ENCODE measurements at places on chromosomes 13 and 19.

DNA sequence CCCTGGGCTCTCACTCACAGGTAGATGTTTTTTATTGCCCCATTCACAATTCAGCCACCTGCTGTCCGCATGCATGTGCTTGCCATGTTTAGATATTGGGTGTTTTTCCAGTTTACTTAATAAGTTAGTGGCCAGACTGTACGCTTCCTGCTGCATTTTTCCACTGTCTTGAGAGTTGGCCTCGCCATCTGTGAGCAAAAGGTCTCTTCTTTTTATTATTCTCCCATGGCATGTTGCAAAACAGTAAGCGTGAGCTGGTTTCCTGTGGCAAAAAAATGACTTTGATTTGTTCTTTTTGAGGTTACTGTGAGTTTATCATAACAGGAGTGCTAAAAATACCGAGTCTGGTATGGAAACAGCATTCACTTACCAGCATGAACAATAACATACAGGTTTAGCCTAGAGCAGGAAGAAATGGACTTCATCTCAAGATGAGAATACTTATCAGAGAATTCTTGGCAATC lies 46.0 kb downstream of the SAE1 start:
- H3K4me1 ChIP-seq, result no peaks in the 10 kb centered on the region
- H3K4me3 ChIP-seq, result no peak overlapping the region
- DNase-seq, result no peak
- H3K27ac ChIP-seq, result no peak overlapping the region
- no peaks in the 10 kb centered on the region for H3K27me3 ChIP-seq

DNA sequence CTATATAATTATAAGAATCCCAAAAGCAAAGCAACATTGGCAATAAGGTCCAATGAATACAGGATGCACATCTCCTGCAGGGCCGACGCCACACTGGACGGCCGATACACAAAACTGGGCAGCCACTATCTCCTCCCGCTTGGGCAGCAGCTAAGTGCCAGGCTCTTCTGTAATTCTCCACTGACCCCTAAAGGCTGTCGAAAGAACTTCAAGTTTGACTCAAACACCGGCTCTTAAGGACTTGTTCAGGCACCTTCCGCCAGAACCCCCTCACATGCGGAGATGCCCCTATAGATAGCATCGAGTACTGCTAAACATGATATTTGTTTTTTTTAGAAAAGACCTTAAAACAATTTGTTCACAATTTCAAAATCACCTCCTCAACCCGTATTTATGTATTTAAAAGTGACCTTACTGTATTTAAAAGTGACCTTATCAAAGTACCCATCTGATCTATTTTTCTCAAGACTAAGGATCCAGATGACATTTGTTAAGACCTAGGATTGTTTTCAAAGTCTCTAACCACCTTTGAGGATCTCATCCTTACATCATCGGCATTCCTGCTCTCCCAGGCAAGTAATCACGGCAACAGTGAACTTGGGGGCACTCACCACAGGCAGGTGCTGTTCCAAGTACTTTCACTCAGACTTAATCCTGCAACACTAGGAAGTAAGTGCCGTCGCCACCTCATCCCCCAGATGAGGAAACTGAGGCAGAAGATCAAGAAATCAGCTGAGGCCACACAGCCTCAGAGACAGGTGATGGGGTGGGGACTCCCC lies 77.8 kb downstream of the TUBGCP3 start:
- no peaks in the 10 kb centered on the region for H3K36me3 ChIP-seq
- no peak overlapping the region for H3K27ac ChIP-seq
- DNase-seq, result peak; percentile 14
- H3K4me1 ChIP-seq, result no peaks in the 10 kb centered on the region
- H3K4me3 ChIP-seq, result no peak overlapping the region

- no peak overlapping the region for H3K27ac ChIP-seq
- no peak for DNase-seq
- H3K4me3 ChIP-seq, result no peak overlapping the region
- H3K36me3 ChIP-seq, result peaks cover 9% of the 10 kb centered on the region
Measured at GRCh38 chr19:14694641-14695266, 4.9 kb downstream of the ZNF333 start.

DNA sequence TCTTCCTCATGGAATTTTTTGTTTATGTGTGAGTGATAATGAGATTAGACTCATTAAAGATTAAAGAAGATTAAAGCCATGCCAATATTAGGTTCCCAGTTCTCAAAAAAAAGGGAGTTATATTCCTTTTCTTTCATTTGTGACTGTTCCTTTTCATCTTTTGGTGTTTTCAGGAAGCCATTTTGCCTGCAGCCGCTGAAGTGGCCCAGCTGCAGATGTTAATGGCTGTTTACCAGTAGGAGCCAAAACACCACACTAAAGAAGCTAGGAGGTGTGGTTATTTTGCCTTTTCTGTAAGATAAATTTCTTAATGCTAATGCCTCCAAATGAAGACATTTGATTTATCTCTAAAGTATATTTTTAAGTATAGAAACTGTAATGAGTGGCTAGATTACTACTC lies 36.3 kb downstream of the ITGBL1 start:
- H3K27ac ChIP-seq, result no peak overlapping the region
- no peaks in the 10 kb centered on the region for H3K4me1 ChIP-seq
- no peak for DNase-seq
- no peak overlapping the region for H3K4me3 ChIP-seq
- no peaks in the 10 kb centered on the region for H3K27me3 ChIP-seq
- no peaks in the 10 kb centered on the region for H3K36me3 ChIP-seq

- DNase-seq, result no peak
- H3K36me3 ChIP-seq, result no peaks in the 10 kb centered on the region
- H3K4me3 ChIP-seq, result peak overlapping the region; percentile 39
- H3K27ac ChIP-seq, result peak overlapping the region; percentile 80
Measured at GRCh38 chr19:45450012-45450333, 17.8 kb upstream of the FOSB start.

DNA sequence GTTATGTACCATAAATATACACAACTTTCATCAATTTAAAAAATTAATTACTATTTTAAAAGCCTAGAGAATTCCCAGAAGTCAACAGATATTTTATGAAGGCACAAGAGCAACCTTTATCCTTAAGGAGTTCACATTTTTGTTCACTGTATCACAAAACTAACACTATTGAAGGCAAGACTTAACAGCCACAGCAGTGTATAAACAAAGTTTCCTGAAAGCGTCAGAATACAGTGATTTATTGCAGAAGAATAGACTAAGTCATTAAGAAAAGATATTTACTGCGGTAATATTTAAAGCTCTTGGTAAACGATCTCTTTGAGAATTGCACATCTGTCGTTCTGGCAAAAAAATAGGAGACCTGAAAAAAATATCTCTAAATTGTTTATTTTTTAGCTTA lies 419.3 kb upstream of the NBEA start:
- H3K36me3 ChIP-seq, result no peaks in the 10 kb centered on the region
- DNase-seq, result no peak
- no peaks in the 10 kb centered on the region for H3K27me3 ChIP-seq
- H3K27ac ChIP-seq, result no peak overlapping the region
- no peaks in the 10 kb centered on the region for H3K4me1 ChIP-seq

GRCh38 chr19:19205416-19206410 lies 2.5 kb upstream of the NR2C2AP start:
- no peak overlapping the region for H3K27ac ChIP-seq
- no peak for DNase-seq

DNA sequence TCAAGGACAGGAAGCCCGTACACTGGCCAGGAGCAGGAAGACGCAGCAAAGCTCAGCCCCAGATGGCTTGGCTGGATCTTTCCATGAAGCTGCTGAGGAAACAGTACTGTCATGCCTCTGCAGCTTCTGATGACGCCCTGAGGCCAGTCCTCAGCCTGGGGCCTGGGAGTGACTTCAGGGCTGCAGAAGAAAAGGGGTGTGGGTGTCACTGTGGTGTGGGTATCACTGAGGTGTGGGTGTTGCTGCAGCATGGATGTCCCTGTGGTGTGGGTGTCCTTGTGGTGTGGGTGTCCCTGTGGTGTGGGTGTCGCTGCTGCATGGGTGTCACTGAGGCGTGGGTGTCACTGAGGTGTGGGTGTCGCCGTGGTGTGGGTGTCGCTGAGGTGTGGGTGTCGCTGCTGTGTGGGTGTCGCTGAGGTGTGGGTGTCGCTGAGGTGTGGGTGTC lies 12.0 kb upstream of the GAS6 start:
- H3K36me3 ChIP-seq, result no peaks in the 10 kb centered on the region
- H3K27me3 ChIP-seq, result no peaks in the 10 kb centered on the region
- no peaks in the 10 kb centered on the region for H3K4me1 ChIP-seq
- no peak overlapping the region for H3K4me3 ChIP-seq
- H3K27ac ChIP-seq, result no peak overlapping the region
- DNase-seq, result no peak

GRCh38 chr13:106262886-106263285 lies 272.6 kb downstream of the EFNB2 start:
- no peak overlapping the region for H3K27ac ChIP-seq
- H3K36me3 ChIP-seq, result no peaks in the 10 kb centered on the region
- no peak for DNase-seq

GRCh38 chr19:34172661-34173192 lies 423 bp downstream of the LSM14A start:
- peaks cover 7% of the 10 kb centered on the region for H3K4me1 ChIP-seq
- H3K27me3 ChIP-seq, result no peaks in the 10 kb centered on the region
- peak overlapping the region; percentile 91 for H3K4me3 ChIP-seq
- peak overlapping the region; percentile 100 for H3K27ac ChIP-seq
- no peaks in the 10 kb centered on the region for H3K36me3 ChIP-seq
- DNase-seq, result peak; percentile 76

- H3K4me3 ChIP-seq, result no peak overlapping the region
- no peaks in the 10 kb centered on the region for H3K36me3 ChIP-seq
- H3K4me1 ChIP-seq, result no peaks in the 10 kb centered on the region
- H3K27me3 ChIP-seq, result no peaks in the 10 kb centered on the region
- DNase-seq, result no peak
- no peak overlapping the region for H3K27ac ChIP-seq
Measured at GRCh38 chr19:19547674-19548336, 9.7 kb downstream of the CILP2 start.

DNA sequence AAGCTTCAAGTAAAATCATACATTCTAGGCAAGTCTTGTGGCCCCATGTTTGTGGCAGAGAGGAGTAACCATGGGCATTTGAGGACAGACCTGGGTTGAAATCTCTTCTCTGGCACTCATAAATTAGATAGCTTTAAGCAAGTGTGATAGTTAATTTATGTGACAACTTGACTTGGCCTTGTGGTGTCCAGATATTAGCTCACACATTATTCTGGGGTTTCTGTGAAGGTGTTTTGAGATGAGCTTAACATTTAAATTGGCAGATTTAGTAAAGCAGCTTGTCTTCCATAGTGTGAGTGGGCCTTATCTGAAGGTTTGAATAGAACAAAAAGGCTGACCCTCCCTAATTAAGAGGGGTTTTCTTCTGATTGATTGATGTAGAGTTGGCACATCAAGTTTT lies 161.4 kb upstream of the SPRY2 start:
- H3K27ac ChIP-seq, result no peak overlapping the region
- no peaks in the 10 kb centered on the region for H3K36me3 ChIP-seq
- no peak overlapping the region for H3K4me3 ChIP-seq
- H3K27me3 ChIP-seq, result no peaks in the 10 kb centered on the region

DNA sequence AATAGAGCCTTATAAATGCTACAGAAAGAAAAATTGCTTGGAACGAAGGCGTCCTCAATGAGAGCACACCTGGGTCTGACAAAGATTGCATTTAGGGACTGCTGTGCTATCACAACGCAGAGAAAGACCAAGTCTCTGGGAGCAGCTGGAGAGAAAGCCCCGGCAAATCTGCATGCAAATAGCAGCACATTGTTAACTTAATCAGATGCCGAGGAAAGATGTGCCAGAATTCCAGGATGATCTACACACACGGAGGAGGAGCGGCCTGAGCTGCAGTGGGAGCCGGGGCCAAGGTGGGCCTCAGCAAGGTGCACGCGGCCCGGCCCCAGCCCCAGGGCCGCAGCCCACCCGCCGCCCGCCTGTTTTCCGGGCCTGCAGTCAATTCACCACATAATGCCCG lies 1.4 kb downstream of the ZNF536 start:
- no peaks in the 10 kb centered on the region for H3K36me3 ChIP-seq
- H3K4me1 ChIP-seq, result no peaks in the 10 kb centered on the region
- H3K27me3 ChIP-seq, result peaks cover 5% of the 10 kb centered on the region
- DNase-seq, result no peak

- DNase-seq, result no peak
- peaks cover 14% of the 10 kb centered on the region for H3K36me3 ChIP-seq
- no peaks in the 10 kb centered on the region for H3K27me3 ChIP-seq
- H3K27ac ChIP-seq, result no peak overlapping the region
- H3K4me3 ChIP-seq, result no peak overlapping the region
Measured at GRCh38 chr13:45007225-45007624, 17.9 kb downstream of the GPALPP1 start.

- no peak overlapping the region for H3K27ac ChIP-seq
- H3K4me3 ChIP-seq, result no peak overlapping the region
- no peaks in the 10 kb centered on the region for H3K36me3 ChIP-seq
- DNase-seq, result no peak
Measured at GRCh38 chr19:47343194-47343802, 5.8 kb upstream of the DHX34 start.

DNA sequence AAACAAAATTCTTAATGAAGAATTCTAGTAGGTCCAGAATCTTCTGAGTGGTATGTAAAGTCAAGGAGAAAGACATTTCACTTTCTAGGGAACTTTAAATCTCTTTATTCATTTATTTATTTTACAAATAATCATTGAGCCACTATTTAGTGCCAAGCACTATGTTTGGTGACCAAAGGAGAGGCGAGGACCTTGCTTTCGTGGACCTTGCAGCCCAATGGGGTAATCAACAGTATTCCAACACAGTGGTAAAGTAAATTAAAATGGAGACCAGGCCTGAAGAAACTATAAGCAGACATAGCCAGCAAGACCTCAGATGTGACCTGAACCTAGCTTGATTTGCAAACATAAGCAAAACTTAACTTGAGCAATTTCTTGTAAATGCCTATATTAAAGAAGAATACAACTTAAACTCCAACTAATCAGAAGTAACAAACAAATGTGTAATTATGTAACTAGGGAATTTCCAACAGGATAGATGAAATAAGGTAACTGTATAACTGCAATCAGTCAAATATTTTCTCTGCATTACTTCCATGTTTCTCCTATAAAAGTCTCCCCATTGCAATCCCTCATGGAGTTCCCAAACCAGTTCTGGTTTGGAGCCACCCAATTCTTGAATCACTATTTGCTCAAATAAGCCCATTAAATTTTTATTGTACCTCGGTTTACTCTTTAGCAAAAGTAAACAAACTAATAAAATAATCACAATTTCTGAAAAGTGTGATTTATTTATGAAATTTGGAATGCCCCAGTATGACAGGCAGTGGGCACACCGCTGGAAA lies 67.6 kb downstream of the MBNL2 start:
- H3K27me3 ChIP-seq, result no peaks in the 10 kb centered on the region
- no peak overlapping the region for H3K27ac ChIP-seq
- no peaks in the 10 kb centered on the region for H3K36me3 ChIP-seq
- no peak overlapping the region for H3K4me3 ChIP-seq
- no peak for DNase-seq
- no peaks in the 10 kb centered on the region for H3K4me1 ChIP-seq
